ENCODE measurements at places on chromosomes 3 and 15.

GRCh38 chr15:99963976-99964375, 230.7 kb upstream of the LYSMD4 start:
- DNase-seq = no peak

GRCh38 chr15:73052653-73053397, 562 bp downstream of the NEO1 start:
- peak; percentile 23 for DNase-seq

DNA sequence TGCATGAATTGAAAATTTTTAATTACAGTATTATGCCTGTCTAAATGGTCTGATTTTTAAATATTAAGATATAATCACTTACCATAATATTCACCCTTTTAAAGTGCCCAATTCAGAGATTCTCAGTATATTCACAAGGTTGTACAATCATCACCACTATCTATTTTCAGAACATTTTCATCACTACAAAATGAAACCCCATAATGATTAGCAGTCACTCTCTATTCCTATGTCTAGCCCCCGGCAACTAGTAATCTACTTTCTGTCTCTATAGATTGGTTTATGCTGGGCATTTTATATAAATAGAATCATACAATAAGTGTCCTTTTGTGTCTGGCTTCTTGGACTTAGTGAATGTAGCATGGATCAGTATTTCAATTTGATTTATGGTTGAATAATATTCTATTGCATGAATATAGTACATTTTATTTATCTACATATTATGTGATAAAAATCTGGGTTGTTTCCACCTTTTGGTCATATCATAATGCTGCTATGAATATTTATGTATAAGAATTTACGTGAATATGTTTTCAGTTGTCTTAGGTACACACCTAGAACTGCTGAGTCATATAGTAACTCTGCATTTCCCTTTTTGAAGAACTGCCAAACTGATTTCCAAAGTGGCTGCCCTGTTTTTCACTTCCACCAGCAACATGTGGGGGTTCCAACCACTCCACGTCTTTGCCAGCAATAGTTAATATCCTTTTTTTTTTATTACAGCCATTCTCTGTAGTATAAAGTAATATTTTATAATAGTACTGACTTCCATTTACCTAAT, 485.7 kb upstream of the ZNF385D start:
- peak; percentile 8 for DNase-seq

DNA sequence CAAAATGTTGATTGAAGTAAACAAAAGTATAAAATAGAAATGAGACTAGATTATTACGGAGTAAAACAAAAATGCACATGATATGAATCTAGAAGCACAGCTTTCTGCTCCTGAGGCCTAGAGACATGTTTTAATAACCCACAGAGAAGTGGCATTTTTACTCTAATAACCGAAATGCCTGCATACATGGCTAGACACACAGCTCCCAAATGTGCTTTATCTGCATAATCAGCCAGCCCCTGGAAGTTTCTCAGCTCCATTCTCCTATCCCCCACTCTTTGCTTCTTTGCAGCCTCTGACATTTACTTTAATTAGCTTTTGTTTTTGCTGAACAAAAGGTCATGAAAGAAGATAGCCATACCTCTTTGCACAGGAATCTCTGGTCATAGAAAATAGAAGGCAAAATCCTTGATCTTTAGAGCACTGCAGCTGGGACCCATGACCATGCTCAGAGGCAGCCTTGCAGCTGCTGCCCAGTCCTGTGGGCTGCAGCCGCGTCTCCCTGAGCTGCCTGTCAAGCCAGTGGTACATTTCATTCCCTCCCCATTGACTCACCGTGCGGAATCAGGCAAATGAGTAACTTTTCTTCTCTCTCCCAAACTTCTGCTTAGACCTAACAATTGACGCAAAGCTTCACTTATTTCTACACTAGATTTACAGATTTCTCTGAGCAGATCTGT, at the start of gene VEPH1:
TSS of gene VEPH1 (minus strand) at position 501 of the 680 bp plus-strand sequence. CDS start 8,067 bp downstream, outside the sequence.
- no peak for DNase-seq

- no peak for DNase-seq
Observed at GRCh38 chr3:17738921-17739320, 3.5 kb downstream of the TBC1D5 start.

DNA sequence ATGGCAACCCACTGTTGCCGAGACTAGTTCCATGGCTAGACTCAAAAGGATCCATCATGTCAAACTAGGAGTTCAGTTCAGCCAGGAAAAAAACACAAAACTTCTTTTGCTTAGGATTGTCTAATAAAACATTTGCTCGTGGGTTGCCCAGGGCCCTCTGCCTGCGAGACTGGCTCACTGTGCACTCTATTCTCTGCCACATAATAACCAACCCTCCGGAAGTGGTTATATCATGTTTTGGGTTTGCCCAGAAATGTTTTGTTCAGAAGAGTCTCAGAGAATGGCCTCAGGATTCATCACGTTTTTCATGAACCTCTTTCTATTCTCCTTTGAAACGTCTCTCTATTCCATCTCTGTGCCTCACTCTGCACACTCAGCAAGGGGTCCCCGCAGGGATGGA, 216.1 kb downstream of the SV2B start:
- DNase-seq = no peak

DNA sequence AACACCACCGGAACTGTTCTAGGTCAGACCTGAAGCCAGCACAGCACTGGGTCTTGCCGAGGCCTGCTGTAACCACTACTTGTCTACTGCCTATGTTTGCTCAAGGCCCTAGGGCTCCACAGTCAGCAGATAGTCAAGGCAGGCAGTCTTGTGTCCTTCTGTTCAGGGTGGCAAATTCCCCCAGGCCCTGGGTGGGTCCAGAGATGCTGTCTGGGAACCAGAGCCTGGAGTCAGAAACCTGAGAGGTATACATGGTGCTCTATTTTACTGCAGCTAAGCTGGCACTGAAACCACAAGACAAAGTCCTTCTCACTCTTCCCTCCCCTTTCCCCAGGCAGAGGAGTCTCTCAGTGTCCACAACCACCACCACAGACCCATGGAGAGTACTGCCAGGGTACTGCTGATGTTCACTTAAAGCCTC, 89.9 kb downstream of the BBX start:
- no peak for DNase-seq

DNA sequence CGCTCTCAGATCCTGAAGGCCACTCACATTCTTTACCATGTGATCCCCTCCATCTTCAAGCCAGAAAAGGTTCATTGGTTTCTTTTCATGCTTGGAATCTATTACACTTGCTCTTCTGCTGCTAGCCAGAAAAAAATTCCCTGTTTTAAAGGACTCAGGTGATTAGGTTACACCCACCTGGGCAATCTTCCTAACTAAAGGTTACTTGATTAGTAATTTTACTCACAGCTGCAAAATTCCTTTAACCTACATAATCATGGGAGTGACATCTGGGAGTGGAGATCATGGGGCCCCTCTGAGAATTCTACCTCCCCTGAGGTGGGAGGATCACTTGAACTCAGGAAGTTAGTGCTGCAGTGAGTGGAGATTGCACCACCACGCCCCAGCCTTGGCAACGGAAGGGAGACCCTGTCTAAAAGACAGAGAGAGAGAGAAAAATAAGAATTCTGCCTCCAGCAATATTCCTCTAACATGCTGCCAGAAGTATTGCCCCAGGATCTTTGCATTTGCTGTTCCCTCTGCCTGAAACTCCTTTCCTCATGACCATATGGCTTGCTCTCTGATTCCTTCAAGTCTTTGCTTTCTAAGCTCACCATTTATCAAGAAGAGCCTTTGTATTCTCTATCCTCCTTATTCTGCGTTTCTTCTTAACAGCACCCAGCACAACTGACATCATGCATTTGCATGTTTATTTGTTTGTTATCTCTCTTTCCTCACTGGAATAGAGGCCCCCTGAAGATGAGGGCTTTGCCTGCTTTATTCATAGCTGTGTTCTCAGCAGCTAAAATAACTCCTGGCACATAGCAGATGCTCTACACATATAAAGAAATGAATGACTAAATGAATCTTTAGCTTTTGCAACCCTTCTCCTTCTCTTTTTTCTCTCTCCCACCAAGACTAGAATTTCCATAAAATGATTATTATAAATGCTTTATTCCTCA, 68.2 kb downstream of the EDEM1 start:
- DNase-seq = no peak

- DNase-seq = no peak
Observed at GRCh38 chr3:38157595-38157994, 7.7 kb upstream of the OXSR1 start.

DNA sequence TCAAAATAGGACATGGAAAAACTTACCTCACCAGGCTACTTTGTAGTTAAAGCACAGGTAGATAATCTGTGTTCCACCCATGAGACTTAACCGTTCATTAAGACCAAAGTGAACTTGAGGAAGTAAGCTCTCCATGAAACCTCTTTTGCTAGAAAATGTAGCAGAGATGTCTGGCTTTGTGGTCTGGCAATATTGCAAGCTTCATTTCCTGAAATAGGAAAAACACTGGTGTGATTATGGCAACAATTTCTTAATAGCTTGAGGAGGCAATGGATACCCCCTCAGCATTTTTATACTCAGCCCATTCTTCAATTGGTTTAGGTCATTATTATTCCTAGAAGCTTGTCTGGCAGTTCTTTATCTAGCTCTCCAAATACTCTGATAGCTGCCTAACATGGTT, 957.3 kb downstream of the IGSF11 start:
- no peak for DNase-seq

DNA sequence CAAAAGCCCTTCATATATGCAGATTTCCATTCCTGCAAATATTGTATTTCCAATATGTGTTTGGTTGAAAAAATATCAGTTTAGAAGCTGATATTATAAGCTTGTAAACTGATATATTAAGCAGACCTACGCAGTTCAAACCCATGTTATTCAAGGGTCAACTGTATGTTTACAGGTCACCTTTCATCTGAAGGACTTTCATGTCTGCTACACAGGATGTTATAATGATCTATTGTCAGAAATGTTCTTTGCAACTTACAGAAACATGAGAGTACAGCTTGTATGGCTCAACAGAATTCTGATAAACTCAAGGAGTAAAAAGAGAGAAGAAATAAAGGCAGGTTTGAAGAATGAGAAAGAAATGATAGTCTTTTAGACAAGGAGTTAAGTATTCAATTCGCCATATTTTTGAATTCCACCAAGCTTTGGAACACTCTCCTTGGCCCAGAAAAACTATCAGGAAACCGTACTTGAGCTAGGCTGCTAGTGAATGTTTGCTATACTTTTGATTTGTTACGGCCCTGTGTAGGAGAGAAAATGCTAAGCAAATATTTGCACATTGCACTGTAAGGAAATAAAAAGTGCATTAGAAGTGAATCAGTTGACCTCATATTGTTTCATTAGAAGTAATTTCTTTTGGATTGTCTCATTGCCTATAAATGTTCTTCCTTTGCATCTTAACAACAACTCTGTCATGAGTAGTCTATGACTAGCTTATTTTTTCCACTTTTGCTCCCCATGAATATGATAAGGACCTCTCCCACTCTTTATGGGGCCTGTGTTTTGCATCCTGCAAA, 81.2 kb downstream of the NEK11 start:
- DNase-seq = no peak

DNA sequence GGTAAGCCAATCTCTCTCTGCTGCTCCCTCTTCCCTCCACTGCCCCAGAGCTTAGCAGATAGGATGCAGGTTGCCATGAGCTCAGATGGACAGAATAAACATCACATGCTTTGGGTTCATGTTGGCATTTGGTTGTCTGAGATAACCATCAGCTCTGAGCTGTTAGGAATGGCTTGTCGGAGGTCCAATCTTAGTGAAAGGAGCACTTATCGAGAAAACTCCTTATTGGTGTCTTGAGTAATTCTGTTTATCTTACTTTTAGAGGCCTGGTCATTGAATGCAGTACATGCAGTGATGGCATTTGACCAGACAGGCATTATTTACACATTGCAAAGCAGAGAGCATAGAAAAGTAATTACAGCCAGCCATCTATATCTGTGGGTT, 99.7 kb downstream of the CEMIP start:
- DNase-seq = no peak

- DNase-seq = peak; percentile 3
Observed at GRCh38 chr15:88256279-88257230, at the start of gene NTRK3. Gene NTRK3 (minus strand): TSS chr15:88256739. CDS start chr15:88256153, 586 bp downstream.

- DNase-seq = no peak
Observed at GRCh38 chr3:195248281-195248680, 22.7 kb downstream of the XXYLT1 start.

DNA sequence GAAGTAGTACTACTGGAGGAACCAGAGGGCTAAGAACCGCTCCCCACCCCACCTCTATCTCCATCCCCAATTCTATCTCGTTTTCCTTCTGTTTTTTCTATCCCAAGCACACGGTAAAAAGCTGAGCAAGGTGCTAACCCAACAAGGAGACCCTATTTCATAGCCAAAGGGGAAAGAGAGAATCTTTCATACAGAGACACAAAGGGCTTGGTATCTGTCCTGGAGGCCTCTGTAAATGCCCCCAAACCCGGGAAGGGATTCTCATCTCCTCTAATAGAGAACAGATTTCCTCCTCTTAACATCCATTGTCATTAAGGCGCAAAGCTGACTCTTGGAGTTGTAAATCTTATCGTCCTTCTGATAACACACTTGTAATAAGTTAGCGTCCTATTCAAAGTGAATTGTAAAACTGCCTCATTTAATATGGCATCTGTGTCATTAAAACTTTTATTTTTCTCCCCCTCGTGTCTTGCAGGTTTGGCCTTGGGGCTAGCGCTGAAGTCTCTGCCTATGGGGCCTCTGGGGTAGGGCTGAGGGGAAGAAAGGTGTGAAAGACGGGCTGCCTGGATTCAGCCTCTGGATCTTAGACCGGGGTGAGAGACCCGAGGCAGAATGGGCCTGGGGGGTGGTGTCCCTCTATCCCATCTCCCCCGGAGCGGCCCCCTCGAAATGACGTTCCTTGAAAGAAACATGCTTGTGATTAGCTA, 12.1 kb downstream of the NR2F2 start:
- DNase-seq = no peak

- DNase-seq = no peak
Observed at GRCh38 chr3:144743225-144743668, 771.6 kb downstream of the DIPK2A start.

DNA sequence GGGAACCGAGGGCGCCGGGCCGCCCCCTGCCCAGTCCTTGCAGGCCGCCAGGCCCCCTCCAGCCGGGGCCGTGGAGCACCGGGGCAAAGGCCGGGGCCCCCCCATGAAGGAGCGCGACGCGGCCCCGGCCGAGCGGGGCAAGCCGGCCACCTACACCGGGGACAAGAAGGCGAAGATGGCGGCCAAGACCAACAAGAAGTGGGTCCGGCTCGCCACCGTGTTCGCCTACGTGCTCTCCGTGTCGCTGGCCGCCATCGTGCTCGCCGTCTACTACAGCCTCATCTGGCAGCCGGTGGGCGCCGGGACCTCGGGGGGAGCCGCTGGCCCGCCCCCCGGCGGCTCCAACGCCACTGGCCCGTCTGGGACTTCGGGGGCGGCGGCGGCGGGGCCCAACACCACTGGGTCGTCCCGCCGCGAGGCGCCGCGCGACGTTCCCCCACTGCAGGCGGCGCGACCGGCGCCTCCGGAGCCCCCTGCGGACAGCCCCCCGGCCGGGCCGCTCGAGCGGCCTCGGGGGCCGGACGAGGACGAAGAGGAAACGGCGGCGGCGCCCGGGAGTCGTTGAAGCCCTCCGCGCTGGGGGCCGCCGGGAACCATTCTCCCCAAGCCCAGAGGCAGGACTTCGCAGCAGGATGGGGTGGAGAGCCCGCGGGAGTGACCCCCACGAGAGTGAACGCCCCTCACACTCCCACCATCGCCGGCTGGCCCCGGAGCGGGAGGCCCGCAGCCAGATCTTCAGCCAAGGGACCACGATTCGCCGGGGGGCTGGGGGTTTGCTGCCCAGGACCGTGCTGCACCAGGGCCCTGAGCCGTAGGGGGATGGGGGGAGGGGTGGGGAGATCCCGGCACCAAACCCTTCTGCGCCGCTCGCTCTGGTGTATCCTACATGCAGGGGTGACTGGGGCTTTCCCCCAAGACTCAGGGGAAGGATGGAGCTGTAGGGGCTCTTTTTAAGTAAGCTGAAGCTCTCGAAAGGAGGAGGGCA, 753 bp downstream of the INAFM2 start:
- DNase-seq = no peak

All from hematopoietic multipotent progenitor cell treated with erythropoietin and hydrocortisone succinate and interleukin-3 and kit ligand, for 8 days (in vitro differentiated cells).